Ascending aorta (tissue), 2 donors: ENCODE measurements at places on chromosomes 16 and 17.

DNA sequence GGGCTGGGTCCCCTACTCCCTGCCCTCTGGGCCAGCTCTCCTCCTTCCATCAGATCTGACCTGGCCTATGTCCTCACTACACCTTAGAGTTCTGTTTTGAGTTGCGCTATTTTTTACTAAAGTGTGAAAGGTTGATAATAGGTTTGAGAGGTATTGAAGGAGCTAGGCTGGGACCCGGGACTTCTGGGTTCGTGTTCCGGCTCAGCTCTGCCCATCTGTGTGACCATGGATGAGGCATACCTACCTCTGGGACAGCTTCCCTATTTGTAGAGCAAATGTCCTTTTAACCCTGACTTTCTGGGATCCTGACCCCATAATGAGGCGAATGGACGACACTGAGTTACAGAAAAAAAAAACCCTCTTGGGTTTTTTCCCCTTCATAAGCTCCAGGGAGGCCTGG lies 36.0 kb downstream of the IL21R start:
- no peak for DNase-seq

- DNase-seq: no peak
These were observed 277.1 kb downstream of the KCNJ2 start for GRCh38 chr17:70446446-70446845.

- DNase-seq: no peak
These were observed 57.6 kb upstream of the IRX5 start for GRCh38 chr16:54873071-54873470.

DNA sequence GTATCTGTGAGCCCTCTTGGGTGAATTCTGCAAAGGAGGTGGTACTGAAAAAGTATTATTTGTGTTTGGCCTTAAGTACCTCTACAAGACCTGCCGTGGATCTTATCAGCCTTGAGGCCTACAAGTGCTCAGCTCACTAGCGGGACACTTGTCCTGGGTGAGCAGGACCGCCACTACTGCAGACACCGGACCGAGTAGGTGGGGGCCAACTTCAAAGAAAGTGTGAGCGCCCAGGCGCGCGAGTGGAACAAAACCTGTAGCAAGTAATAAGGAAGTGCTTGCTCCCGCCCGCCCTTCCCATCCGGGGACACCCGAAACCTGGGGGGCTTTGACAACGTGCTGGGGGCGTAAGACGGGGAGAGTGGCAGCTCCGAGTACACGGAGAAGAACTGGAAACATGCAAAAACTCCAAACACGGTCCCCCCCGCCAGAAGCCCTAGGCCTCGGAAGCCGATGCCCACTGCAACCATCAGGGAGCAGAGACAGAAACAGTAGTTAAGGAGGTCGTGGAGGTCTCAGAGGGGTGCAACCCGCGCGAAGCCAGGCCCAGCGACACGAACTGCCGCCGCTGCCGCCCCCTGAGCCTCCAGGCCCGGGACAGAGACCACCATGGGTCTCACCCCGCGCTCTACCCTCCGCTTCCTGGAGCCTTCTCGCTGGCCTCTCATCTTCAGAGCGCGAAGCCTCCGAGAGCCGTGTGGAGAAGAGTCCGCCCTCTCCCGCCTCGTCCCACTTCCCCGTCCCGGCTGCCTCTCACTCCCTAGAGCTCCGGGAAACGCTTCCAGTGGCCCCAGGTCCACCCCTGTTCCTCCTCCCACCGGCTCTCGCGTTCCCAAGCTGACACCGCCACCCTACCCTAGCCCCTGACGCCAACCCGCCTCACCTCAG lies 537 bp downstream of the CNOT1 start:
- DNase-seq: peak; percentile 78

GRCh38 chr16:22757202-22757601 lies 56.8 kb upstream of the HS3ST2 start:
- DNase-seq: no peak

DNA sequence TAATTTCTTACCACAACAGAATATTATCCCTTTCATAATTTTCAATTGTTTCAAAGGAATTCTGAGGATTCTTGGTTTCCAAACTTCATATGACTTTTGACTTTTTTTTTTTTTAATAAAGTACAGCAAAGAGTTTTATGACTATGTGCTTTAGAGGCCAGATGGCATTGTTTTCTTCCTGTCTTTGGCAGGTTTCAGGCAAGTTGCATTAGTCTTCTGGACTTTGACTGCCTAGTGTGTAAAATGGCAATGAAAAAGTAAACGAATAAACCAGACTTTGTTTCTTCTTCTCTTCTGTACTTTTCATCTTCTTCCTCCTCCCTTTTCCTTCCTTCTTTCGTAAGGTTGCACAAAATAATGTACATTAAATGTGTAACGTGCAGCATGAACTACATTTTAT lies 172.6 kb upstream of the RBFOX1 start:
- DNase-seq: no peak

GRCh38 chr17:47946929-47947397 lies 5.6 kb downstream of the PNPO start:
- no peak for DNase-seq

- no peak for DNase-seq
These were observed 475.2 kb upstream of the WSB1 start for GRCh38 chr17:26818736-26819135.
